ENCODE measurements at places on chromosomes 12 and 14. TPM values are rescaled to one million over a fixed set of nuclear protein-coding genes. Genes with fewer than 3 reads are reported as not detected.

- no peaks in the 10 kb centered on the region for H3K36me3 ChIP-seq
- DNase-seq, result no peak
- H3K4me3 ChIP-seq, result no peak overlapping the region
These were observed 40.1 kb upstream of the TMEM263 start for GRCh38 chr12:106915635-106916026.

DNA sequence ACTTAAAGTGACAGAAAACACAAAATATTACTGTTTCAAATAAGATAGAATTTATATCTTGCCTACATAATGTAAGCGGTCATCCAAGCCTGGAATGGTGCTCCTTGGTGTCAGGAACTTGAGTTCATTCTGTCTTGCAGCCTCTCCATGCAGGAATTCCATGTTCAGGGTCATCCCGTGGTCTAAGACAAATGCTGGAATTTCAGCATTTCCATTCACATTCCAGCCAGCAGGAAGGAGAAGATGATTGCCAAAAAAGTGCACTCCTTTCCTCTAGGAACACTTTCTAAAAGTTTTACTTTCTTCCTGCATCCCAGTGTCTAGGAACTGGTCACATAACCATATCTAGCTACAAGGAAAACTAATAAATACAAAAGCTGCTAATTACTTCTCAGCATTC, 106.3 kb downstream of the PTPRO start:
- H3K4me3 ChIP-seq, result no peak overlapping the region
- DNase-seq, result no peak
- no peaks in the 10 kb centered on the region for H3K36me3 ChIP-seq
- no peaks in the 10 kb centered on the region for H3K4me1 ChIP-seq

DNA sequence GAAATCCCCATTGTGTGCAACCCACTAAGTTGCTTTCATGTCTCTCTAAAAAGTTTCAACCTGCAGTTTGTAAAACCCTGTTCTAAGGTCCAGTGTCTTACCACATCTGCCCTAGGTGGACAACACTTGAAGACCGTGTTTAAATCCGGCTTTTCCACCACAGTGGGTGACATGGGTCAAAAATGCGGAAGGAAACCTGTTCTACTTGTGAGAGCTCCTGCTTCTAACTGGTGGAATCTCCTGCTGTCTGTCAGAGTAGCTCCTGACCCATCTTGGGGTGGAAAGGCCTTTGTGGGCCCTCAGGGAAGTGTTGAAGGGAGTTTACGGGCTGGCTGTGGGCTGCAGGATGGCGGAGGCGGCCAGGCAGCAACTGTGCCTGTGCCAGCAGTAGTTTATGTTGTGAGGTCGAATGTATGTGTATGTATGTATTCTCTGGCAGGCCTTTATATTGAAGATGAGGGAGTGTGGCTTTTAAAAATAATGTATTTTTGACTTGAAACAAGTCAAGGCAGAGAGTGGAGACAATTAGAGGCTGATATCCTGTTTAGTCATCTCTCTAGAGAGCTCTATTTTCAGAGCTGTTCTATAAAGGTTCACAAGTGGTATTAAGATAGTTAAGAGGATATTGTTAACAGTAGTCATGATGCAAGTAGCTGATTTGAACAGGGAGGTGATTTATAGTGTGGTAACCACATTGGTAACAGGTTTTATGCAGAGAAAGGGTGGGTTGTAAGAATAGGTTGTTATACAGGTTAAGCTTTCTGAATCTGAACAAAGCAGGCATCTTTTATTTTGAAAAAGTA, 67.0 kb downstream of the PRKCH start:
- H3K4me1 ChIP-seq, result peaks cover 100% of the 10 kb centered on the region
- DNase-seq, result peak; percentile 61
- peak overlapping the region; percentile 65 for H3K27ac ChIP-seq

GRCh38 chr12:27233814-27234213, 10.3 kb upstream of the STK38L start:
- H3K27ac ChIP-seq, result no peak overlapping the region
- H3K4me1 ChIP-seq, result peaks cover 12% of the 10 kb centered on the region
- H3K27me3 ChIP-seq, result no peaks in the 10 kb centered on the region
- H3K4me3 ChIP-seq, result no peak overlapping the region

The NDRG2 gene
- total RNA-seq, result 31.9 TPM

GRCh38 chr12:131873293-131873692, 21.1 kb upstream of the ULK1 start:
- no peaks in the 10 kb centered on the region for H3K4me1 ChIP-seq
- no peak overlapping the region for H3K4me3 ChIP-seq
- no peaks in the 10 kb centered on the region for H3K27me3 ChIP-seq
- H3K27ac ChIP-seq, result no peak overlapping the region
- no peak for DNase-seq

DNA sequence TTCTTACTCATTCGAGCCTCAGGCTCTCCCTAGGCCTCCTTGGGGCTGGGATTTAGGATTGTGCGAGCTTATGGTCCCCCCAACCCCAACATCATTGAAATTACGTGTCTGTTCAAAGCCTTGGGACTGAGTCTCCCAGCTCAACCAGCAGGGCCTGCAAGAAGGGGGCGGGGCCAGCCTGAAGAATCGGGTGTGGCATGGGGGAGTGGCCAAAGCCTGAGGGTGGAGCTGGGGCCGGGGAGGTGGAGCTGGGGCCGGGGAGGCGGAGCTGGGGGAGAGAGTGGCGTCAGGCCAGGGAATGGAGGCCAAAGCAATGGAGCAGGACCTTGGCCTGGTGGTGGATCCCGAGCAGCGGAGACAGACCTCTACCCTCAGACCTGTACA, 24.3 kb upstream of the HSPB8 start:
- H3K36me3 ChIP-seq, result no peaks in the 10 kb centered on the region
- H3K27ac ChIP-seq, result no peak overlapping the region
- no peaks in the 10 kb centered on the region for H3K4me1 ChIP-seq
- no peaks in the 10 kb centered on the region for H3K27me3 ChIP-seq

The BMP4 gene
- 2.8 TPM for total RNA-seq

DNA sequence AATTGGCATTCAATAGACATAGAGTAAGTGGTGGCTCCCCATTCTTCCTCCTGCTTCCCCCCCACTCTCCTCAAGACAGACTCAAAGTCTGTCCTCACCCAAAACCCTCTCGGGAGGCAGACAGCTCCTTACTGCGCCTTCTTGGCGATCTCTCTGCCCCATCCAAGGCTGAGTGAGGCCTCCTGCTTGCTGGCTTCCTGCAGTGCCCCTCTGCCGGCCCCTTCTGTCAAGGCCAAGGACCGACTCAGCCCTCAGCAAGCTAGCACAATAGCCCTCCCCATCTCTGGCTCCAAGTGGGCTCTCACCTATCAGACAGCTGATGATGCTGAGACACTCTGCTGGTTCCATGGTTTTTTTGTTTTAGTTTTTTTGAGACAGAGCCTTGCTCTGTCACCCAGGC, 62.5 kb upstream of the DLK1 start:
- H3K27ac ChIP-seq, result no peak overlapping the region
- H3K36me3 ChIP-seq, result no peaks in the 10 kb centered on the region
- no peak overlapping the region for H3K4me3 ChIP-seq
- no peaks in the 10 kb centered on the region for H3K27me3 ChIP-seq
- no peaks in the 10 kb centered on the region for H3K4me1 ChIP-seq

The VWF gene
- total RNA-seq, result 0.03 TPM

DNA sequence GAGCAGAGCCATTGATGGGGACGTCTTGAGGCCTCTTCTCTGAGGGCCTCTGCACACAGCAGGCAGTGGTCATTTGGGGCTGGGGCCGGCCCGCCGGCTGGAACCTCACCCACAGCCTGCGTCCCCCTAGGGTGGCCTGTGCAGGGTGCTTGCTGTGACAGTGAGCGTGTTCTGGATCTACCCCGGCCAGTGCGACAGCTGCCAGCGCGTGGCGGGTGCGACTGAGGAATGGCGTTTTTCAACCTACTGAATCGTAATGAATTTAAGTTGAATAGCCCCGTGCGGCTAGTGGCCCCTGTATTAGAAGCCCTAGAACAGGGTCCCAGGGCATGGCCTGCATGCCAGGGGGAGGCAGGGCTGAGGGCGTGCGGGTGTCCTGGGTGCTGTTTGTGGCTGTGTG, 13.8 kb downstream of the RFLNA start:
- H3K36me3 ChIP-seq, result no peaks in the 10 kb centered on the region
- H3K27me3 ChIP-seq, result no peaks in the 10 kb centered on the region
- no peak for DNase-seq
- no peak overlapping the region for H3K27ac ChIP-seq

- H3K27me3 ChIP-seq, result no peaks in the 10 kb centered on the region
- H3K4me1 ChIP-seq, result no peaks in the 10 kb centered on the region
- no peaks in the 10 kb centered on the region for H3K36me3 ChIP-seq
- DNase-seq, result peak; percentile 12
These were observed 61.8 kb downstream of the GLT1D1 start for GRCh38 chr12:128914908-128915563.

GRCh38 chr12:94091624-94092023, 56.8 kb upstream of the PLXNC1 start:
- DNase-seq, result no peak
- H3K4me1 ChIP-seq, result no peaks in the 10 kb centered on the region
- H3K27me3 ChIP-seq, result no peaks in the 10 kb centered on the region
- no peaks in the 10 kb centered on the region for H3K36me3 ChIP-seq
- no peak overlapping the region for H3K27ac ChIP-seq
- H3K4me3 ChIP-seq, result no peak overlapping the region

- DNase-seq, result no peak
- H3K4me3 ChIP-seq, result no peak overlapping the region
- no peak overlapping the region for H3K27ac ChIP-seq
These were observed 344.1 kb upstream of the LMO3 start for GRCh38 chr12:16949871-16950667.

- no peaks in the 10 kb centered on the region for H3K4me1 ChIP-seq
- no peaks in the 10 kb centered on the region for H3K27me3 ChIP-seq
- no peak for DNase-seq
- H3K27ac ChIP-seq, result no peak overlapping the region
These were observed 221.9 kb upstream of the EGLN3 start for GRCh38 chr14:34172550-34173368.

DNA sequence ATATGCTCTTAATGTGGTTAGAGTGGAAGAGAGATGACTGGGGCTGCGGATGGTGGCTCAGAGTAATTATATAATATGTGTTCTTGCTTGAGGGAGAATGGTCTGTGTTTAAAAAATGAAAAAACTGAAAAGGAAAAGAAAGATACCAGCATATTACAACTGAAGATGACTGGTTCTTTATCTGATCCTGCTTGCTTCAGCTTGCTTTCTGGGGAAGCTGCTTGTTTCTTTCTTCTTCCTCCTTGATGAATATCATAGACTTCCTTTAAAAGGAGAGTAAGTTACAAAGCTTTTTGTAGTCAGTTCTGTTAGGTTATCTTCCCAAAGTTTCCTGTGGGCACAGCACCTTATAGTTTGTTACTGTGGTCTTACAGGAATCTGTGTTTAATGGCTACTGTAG, 210.9 kb downstream of the ERC1 start:
- no peak overlapping the region for H3K4me3 ChIP-seq
- no peak overlapping the region for H3K27ac ChIP-seq
- no peak for DNase-seq
- H3K4me1 ChIP-seq, result peaks cover 19% of the 10 kb centered on the region
- no peaks in the 10 kb centered on the region for H3K27me3 ChIP-seq
- no peaks in the 10 kb centered on the region for H3K36me3 ChIP-seq

The PROX2 gene
- not detected for total RNA-seq

DNA sequence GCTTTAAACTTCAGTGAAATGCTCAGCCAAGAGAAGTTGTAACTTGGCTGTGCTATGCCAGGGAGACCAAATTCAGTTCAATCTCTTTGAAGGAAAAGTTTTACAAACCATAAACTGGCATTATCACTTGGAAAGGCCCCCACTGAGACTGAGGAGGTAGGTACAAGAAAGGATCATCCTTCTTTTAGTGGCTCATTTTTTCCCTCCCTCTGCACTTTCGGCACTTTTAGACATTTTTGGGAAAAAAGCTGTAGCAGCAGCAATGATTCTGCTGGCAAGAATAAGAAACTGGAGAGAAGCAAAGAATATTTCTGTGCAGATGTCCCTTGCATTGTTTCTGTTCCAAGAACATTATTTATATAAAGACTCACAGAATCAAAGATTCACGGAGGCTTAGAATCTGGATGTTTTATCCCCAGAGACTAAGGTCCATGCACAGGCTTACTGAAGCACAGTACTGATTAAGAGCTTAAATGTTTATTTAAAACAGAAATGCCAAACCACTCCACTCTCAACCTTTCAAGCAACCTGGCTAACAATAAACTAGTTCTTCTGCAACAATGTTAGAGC, 12.3 kb downstream of the ZC2HC1C start:
- no peak overlapping the region for H3K27ac ChIP-seq
- DNase-seq, result no peak
- H3K27me3 ChIP-seq, result no peaks in the 10 kb centered on the region
- no peak overlapping the region for H3K4me3 ChIP-seq
- H3K36me3 ChIP-seq, result peaks cover 26% of the 10 kb centered on the region

- no peak overlapping the region for H3K27ac ChIP-seq
- no peak for DNase-seq
These were observed 674.3 kb downstream of the TMEM121 start for GRCh38 chr14:106200541-106201315.

DNA sequence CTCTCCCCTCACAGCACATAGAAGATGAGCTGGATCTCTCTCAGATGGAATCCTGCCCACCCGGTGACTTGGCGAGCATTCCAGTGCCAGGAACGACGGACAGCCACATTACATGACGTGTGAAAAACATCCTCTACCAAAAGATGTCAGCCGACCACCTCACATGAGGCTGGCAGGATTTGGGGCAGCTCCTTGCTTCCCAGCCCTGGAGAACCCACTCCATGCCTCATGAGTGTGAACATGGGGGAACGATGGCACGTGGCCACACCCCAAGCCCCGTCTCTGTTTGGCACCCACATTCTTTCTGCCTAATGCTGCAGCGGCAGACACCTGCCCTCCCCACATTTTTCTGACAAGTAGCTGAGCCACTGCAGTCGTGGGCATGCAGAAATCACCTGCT, 202.5 kb downstream of the CALM1 start:
- H3K27me3 ChIP-seq, result no peaks in the 10 kb centered on the region
- H3K4me1 ChIP-seq, result no peaks in the 10 kb centered on the region
- H3K36me3 ChIP-seq, result no peaks in the 10 kb centered on the region
- DNase-seq, result no peak

The AKAP3 gene
- total RNA-seq, result 5.5 TPM

DNA sequence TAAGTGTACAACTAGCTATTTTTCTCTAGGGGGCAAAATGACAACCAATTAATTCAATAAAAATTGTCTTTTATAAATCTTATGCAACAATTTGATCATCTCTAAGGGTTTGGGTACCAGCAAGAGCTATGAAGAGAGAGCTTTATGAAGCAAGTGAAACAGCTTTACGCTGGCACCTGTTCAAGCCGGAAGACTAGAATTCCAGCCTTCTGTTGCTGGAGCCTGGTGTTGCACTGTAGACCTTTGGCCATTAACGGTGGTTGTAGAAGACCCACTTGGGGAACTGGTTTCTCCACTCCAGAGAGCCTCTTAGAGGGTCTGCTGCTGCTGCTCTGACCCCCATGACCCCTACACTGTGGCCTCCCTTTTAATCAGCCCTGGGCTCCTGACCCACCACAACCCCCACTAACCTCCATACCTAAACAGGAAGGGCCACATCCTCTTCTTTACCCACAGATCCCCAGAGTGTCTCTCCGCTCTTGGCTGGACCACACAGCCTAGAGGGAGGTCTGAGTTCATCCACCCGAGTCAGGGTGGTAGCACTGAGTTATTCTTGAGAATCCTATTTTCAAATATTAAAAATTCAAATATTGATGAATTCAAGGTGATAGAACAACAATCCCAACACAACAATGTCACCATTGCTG, 54.6 kb upstream of the STON2 start:
- no peaks in the 10 kb centered on the region for H3K27me3 ChIP-seq
- H3K36me3 ChIP-seq, result no peaks in the 10 kb centered on the region
- no peaks in the 10 kb centered on the region for H3K4me1 ChIP-seq
- no peak overlapping the region for H3K27ac ChIP-seq

The PLBD1 gene
- total RNA-seq, result 0.67 TPM

- H3K27ac ChIP-seq, result no peak overlapping the region
- no peak for DNase-seq
- H3K4me3 ChIP-seq, result no peak overlapping the region
- H3K4me1 ChIP-seq, result no peaks in the 10 kb centered on the region
- no peaks in the 10 kb centered on the region for H3K27me3 ChIP-seq
These were observed 30.5 kb downstream of the ANKRD9 start for GRCh38 chr14:102479107-102479506.

All from CD4-positive, alpha-beta memory T cell (primary cell).